ENCODE measurements at places on chromosomes 5 and 9.

DNA sequence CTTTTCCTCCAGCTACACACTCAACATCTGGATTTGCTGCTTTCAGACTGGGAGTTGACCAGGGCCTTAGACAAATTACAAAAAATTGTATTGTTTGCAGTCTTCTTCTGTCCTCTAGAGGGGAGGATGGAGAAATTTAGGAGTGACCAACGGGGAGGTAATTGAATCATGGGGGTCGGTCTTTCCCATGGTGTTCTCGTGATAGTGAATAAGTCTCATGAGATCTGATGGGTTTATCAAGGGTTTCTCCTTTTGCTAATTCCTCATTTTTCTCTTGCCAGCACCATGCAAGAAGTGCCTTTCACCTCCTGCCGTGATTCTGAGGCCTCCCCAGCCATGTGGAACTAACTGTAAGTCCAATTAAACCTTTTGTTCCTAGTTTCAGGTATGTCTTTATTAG, 4.2 kb downstream of the IFNA8 start:
- no peak for DNase-seq

- no peak for DNase-seq
Measured at GRCh38 chr9:88747768-88748167, 212.8 kb downstream of the NXNL2 start.

DNA sequence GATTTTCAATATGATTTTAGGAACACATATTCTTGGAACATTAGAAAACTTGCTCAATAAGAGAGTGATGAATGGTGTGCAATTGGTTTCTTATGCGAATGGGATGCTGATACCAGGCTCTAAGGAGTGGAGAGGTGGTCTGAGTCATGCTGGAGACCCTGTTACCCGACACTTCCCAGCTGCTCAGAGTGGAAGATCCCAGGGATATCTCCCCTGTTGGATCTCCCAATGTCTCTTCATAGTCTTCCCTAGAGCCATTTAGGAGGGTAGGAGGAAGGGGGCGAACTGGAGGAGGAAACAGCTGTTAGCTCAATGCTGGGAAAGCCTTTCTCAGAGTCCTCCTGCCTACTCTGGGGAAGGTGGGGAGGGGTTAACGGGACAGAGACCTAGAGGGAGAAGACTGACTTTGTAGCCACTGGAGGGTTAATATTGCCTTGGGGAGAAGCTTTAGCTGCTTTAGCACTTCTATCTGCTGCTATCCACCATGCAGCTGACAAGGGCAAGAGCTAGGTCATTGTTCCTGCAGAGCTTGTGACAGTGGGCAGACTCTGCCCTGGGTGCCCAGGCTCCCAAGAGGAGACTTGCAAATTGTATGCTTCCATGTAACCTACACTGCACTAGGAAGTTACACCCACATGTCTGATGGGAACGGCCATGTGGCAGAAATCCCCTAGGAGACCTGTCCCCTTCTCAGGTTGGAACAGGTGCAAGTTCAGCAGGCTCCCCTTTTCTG, 301.0 kb downstream of the GADD45G start:
- no peak for DNase-seq

GRCh38 chr5:97163360-97163764, 19.7 kb downstream of the RIOK2 start:
- DNase-seq, result no peak

GRCh38 chr9:77502568-77502967, 145.6 kb downstream of the GNA14 start:
- no peak for DNase-seq

GRCh38 chr9:93907551-93908199, 47.5 kb downstream of the BARX1 start:
- DNase-seq, result no peak

- no peak for DNase-seq
Measured at GRCh38 chr5:13378091-13378490, 566.4 kb downstream of the DNAH5 start.

GRCh38 chr9:119078015-119078414, 291.2 kb downstream of the BRINP1 start:
- no peak for DNase-seq

DNA sequence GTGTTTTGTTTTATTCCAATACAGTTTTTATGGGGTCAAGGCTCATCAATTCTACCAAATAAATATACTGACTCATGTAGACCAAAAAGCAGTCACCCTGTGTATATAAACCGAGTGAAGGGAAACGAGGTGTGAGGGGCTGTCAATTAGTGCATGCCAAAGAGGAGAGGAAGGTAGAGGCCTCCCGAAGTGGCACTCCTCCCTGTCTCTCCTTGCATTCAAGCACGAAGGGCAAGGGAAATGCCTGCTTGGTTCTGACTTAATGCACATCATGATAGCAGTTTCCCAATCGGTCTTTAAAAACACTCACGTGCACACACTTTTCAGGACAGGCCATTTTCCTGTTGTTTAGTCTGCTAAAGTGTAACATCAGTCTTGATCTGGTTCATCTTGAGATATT, 125.6 kb upstream of the SLCO6A1 start:
- no peak for DNase-seq

DNA sequence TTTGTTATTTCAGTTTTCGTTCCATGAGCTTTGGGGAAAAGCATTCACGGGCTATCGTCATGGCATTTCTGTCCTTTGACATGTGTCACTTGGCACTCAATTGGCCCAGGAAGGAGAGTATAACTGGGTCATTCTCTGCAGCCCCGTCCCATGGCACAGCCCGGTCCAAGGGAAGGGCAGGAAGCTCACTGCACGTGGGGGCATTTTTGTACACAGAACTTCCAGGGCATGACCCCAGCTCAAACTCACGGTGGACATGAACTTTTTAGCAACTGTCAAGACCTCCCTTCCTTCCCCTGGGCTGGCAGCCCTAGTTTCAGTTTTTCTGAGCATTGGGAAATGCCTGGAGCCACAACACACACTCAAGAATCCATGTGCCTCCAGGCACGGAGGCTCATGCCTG, 161.6 kb upstream of the PANK3 start:
- DNase-seq, result no peak

- no peak for DNase-seq
Measured at GRCh38 chr9:127654619-127655018, 42.5 kb downstream of the STXBP1 start.

DNA sequence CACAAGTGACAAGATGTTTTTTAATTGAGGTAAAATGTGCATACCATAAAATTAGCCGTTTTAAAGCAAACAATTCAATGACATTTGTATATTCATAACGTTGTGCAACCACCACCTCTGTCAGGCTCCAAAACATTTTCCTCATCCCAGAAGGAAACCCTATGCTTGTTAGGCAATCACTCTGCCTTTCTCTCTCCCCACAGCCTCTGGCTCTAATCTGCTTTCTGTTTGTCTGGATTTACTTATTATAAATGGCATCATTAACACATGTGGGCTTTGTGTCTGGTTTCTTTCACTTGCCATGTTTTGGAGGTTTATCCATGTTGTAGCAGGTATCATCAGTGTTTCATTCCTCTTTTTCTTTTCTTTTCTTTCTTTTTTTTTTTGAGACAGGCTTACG, 1.4 kb upstream of the N4BP3 start:
- no peak for DNase-seq

- DNase-seq, result no peak
Measured at GRCh38 chr5:141421489-141421855, 621 bp downstream of the PCDHGA11 start.

DNA sequence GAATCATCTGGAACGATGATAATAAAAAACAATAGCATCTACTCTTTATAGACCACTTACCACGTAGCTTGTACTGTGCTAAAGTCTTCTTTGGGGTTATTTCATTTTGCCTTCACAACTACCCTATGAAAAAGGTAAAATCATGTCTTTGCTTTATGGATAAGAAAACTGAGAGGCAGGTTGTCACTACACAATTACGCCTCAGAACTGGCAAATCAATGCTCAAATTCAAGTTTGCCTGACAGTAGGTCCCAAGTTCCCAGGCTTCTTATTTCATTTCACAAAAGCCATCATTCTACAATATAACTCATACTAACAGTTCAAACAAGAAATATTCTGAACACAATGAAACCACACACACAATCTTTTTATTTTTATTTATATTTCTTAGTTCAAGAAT, 258.5 kb downstream of the GABRB2 start:
- no peak for DNase-seq

DNA sequence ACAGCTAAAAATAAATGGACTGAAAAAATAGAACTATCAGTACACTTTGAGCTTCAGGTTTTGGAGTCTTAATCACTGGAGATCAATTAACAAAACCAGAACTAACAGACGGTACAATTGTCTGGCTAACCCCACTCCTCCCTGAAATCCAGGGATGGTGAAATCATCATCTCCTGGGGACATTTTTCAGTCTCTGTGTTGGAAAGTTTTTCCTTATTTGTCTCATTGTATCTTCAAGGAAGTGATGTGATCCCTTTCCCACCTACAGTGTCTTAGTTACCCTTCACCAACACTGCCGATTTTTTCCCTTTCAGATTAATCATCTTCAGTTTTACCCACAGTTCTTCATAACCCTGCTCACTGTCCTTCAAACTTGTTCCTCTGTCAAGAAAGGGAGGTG, 81.9 kb downstream of the MAP1B start:
- DNase-seq, result no peak

Data from stimulated activated CD4-positive, alpha-beta T cell treated with anti-CD3 and anti-CD28 coated beads, TNF-alpha, amount 100 ng/mL, for 24 hours (primary cell).